ENCODE measurements at places on chromosomes 12 and 14.

GRCh38 chr12:82596483-82596882 is 90.2 kb upstream of the TMTC2 start:
- no peak for DNase-seq

GRCh38 chr12:127802271-127802670 is 464.7 kb upstream of the TMEM132C start:
- no peak for DNase-seq

DNA sequence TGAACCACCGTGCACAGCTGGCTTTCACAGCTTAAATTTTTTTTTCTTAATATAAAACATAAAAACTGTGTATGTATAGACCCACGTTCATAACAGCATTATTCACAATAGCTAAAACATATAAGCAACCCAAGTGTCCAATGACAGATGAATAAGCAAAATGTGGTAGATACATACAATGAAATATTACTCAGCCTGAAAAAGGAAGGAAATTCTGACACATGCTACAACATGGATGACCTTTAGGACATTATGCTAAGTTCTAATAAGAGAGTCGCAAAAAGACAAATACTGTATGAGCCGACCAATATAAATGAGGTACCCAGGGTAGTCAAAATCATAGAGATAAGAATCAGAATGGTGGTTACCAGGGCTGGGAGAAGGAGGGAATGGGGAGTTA is 13.8 kb upstream of the YY1 start:
- DNase-seq = no peak

- no peak for DNase-seq
Observed at GRCh38 chr12:79689061-79689476, 1.7 kb downstream of the PAWR start.

- DNase-seq = no peak
Observed at GRCh38 chr12:6072302-6072752, 52.1 kb downstream of the VWF start.

DNA sequence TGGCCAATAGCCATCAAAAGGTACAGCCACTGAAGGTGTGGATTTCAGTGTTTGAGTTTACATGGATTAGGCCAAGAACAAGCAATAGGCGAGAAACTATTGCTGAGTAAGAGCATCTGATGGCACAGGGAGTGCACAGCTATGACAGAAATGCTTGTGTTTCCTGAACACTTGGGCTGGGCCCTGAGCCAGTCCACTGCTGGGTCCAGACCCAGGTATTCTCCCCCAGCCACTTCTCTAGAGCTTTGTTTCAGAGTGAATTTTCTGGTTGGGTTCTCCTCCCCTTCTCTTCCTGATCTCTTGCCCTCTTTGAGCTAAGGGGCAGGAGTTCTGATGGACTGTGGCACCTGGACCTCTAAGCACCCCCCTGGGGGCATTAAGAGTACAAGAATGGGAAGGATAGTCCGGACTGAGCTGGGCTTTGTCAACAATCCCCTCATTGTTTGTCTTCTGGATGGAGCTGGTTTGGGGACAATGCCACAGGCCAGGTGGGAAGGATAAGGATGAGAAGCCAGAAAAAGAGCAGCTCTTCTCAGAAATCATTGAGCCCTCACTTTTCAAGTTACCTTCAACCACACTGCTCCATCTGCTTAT is 8.3 kb downstream of the HOXC5 start:
- DNase-seq = no peak

DNA sequence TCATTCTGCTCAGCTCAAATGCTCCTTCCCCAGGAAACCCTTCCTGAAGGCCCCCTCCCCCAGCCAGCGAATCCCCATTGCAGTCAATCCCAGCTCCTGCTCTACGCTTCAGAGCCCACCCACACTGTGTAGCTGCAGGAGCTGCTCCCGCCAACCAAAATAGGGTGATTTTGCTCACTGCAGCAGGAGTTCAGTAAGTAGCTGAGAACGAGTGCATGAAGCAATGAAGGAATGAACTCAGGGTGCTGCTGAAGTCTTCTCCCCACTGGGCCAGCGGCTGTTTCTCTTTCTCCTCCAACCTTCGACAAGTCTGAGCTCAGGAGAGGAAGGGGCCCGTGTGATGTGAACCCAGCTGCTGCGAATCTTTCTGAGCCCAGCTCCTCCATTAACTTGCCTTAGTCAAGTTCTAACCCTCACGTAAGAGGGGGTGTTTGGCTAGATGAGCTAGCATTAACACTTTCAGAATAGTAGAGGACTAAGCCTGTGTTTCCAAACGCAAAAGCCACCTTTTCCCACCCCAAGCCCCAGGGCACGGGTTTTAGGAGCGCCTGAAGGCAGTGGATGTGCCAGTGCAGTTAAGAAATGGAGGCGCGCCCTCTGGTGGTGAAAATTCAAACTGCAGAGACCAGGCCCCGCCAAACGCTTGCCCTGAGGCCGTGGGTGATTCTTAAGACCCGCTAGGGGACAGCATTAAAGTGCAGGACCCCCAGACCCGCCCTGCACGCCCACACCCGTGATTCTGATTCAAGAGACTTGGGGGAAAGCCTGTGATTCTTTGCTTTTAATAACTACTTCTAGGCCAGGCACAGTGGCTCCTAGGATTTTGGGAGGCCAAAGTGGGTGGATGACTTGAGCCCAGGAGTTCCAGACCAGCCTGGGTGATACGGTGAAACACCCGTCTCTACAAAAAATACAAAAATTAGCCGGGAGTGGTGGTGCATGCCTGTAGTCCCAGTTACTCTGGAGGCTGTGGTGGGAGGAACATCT is 11.9 kb upstream of the SERPINA4 start:
- DNase-seq = peak; percentile 40

DNA sequence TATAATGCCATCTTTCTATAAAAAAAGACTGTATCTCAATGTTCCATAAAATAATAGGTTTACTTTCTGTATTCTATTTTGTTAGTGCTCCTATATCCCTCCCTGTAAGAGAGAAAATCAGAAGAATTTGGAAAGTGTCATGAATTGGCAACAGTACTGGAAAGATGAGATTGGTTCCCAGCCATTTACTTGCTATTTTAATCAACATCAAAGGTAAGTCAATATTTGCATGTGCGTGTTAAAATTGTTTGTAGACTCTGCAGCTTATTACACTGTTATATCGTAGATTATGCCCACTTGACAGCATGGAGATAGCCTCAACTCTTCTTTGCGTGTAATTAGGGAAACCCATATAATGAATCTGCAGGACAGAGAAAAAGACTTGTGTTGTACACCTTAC is 34.0 kb downstream of the KCNMB4 start:
- DNase-seq = no peak

- DNase-seq = no peak
Observed at GRCh38 chr12:5399266-5399665, 32.6 kb upstream of the NTF3 start.

DNA sequence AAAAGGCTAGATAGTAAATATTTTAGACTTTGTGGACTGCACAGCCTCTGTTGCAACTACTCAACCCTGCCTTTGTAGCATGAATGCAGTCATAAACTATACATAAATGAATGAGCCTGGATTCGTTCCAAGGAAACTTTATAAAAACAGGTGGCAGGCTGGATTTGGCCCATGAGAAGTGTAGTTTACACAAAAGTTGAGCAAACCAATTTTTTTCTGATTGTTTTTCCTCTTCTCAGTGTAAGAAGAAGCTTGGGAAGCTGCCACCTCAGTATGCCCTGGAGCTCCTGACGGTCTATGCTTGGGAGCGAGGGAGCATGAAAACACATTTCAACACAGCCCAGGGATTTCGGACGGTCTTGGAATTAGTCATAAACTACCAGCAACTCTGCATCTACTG is 9.5 kb downstream of the OAS1 start:
- DNase-seq = no peak

GRCh38 chr14:73259837-73260236 is 22.5 kb downstream of the PAPLN start:
- DNase-seq = no peak

GRCh38 chr14:68273413-68273812 is 453.8 kb downstream of the RAD51B start:
- no peak for DNase-seq

DNA sequence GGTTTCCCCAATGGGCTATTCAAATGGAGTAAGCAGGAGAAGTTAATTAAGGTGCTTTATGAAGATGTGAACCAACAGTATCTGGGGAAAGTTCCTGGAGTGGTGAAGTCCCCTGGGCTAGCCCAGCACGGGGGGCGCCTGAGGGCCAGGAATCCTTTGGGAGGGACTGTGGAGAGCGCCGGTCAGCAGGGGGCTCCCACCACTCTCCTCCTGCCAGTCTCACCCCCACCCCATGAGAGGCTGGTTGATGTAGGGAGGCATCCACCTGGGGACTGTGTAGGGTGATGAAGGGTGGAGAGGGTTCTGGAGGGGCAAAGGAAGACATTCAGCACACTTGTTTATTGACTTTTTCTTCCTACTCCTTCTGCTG is 4.4 kb downstream of the CEBPE start:
- DNase-seq = no peak

GRCh38 chr12:40117818-40118217 is 11.9 kb upstream of the SLC2A13 start:
- DNase-seq = no peak

DNA sequence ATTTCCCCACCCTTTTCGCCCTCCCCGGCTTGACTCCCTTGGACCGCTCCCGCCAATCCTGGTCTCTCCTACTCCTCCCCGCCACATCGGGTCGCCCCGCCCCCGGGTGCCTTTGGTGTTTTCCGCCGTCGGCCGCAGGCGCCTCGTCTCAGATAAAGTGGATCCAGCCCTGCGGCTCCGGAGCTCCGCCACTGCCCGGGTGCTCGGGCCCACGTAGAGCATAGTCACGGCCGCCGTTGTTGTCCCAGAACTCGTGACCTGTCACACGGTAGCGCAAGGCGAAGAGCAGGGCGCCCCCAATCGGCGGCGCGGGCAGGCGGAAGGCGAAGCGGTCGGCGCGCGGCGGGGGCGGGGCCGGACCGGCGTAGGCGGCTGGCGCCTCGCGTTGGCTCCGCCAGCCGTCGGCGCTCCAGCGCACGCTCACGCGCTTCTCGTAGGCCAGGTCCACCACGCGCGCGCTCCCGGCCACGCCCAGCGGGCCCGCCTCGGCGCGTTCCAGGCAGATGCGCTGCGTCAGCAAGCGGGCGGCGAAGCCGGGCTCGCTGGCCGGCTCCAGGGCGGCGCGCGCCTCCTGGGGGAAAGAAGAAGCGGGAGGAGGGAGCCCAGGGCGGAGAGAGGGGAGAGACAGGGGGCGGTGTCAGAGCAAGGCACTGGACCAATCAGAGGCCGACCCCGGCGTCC is 1.2 kb downstream of the PPP1R3E start:
- DNase-seq = peak; percentile 89

DNA sequence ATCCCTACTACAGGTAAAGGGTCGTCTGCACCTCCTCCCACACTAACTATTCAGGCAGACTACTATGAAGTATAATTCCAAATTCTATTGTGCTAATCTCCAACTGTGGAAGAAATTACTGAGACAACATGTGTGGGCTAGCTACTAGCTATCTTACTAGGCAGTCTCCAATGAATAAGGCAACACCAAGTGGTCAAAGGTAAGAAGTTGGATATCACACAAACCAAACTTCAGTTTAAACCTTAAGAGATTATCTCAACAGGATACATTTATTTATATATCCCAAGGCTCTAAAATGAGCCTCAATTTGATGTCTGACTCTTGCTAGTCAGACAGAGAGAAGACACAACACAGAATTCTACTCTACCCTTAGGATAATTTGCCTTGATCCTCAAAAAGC is 14.1 kb downstream of the MED13L start:
- no peak for DNase-seq

- DNase-seq = no peak
Observed at GRCh38 chr12:10891937-10892336, 7.9 kb upstream of the PRH1 start.

DNA sequence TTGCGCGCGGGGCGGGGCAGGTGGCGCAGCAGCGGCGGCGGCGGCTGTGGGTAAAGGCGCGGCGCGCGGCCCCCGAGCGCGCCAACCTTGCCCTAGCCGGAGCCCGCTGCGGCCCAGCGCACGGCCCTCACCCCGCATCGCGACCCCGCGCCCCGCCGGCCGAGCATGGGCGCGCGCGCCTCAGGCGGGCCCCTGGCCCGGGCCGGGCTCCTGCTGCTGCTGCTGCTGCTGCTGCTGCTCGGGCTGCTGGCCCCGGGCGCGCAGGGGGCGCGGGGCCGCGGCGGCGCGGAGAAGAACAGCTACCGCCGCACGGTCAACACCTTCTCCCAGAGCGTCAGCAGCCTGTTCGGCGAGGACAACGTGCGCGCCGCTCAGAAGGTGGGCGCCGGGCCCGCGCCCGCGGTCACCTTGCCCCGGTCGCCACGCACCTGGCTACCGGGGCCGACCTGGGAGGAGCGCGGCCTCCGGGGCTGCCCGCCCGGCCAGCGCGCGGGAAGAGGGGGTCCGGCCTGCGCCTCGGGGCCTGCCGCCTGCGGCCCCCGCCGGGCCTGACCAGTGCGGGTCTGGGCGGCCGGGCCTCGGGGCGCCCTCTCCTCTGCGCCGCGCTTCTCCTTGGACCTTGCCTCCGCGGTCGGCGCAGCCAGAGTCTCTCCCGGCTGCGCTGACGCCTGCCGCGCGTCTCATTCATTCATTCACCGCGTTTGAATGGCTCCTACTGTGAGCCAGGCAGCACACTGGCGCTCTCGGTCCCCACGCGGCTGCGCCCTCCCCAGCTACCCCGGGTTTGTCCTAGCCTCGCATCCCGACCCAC is at the start of gene BRI3BP:
Gene BRI3BP, plus strand, starts transcription at position 20 of the 811 bp plus-strand sequence. Its CDS starts 146 bp downstream, at position 166.
- no peak for DNase-seq

DNA sequence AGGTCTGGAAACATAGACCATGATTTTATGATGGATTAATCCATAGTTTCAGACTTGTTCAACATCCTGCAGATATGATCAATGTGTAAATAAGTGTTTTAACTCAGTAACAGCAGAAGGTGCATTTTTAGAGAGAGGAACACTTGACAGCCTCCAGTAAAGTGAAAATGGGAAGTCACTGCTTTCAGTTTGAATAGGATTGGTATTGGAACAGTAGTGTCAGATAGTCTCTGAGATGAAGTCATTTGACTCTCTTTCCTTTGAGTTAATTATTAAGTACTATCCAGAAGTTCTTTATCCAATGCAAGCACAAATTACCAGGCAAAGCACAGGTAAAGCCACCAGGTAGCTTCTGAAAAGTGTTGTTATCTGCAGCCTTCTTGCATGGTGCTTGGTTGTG is 14.5 kb upstream of the NAV3 start:
- peak; percentile 1 for DNase-seq

DNA sequence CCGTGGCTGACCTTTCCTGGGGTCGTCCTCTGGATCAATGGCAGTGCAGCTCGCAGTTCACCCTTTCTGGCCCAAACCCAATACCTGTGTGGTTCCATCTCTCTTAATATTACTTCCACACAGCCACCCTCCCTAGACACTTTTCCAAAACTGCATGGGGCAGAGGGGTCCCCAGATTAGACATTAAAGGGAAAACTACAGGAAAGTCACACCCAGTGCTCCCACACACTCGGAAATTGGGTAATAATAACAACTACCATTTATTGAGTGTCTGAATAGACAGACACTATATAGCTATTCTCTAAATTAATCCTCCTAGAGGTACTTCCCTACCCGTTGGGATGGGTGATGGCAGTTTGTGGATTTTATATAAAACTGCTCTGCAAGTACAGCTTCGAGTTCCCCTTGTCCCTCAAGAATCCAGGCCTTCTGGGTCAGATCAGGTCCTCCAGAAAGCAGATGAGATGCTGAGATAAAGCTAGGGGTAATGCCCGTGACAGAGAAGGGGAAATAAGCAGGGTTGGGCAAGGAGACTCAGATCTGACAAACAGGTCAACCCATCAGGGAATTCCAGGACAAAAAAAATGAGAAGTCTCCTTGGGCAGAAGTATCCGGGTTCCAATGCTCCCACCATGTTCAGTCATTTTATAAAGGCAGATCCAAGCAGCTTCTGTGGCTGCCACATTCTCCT is 795 bp upstream of the PXN start:
- no peak for DNase-seq
